ENCODE measurements at places on chromosomes 3 and 15. TPM values are rescaled to one million over a fixed set of nuclear protein-coding genes. Genes with fewer than 3 reads are reported as not detected.

DNA sequence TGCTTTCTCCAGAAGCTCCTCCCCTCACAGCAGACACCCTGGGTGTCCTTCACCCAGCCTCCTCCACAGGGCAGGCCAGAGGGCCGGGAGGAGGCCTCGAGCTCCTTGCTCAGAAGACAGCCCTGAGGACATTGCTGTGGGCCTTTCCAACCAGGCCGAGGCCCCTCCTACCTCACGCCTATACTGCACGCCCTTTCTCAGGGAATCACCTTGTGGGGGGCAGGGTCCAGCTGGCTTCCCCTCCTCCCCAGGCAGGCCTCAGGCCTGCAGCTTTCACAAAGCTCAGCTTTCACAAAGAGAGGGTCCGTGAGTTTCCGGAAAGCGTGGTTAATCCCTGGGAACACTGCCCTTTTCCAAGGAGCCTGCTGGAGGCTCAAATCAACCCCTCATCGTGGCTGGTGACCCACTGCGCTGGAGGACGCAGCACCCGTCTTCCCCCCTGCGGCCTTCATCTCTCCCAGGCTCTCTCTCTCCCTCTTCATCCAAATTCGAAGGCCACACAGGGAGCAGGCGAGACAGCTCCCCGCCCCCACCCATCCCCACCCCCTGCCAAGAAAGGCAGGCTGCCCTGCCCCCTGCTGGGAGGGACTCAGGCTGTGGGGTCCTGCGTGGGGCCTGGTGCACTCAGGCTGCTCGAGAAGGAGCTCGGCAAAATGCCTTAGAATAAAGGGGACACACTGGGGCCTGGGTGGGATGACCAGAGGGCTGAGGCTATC, 79.4 kb downstream of the OCA2 start:
- no peaks in the 10 kb centered on the region for H3K4me1 ChIP-seq
- H3K36me3 ChIP-seq = no peaks in the 10 kb centered on the region
- no peak for DNase-seq
- no peak overlapping the region for H3K4me3 ChIP-seq
- no peak overlapping the region for H3K27ac ChIP-seq

- H3K4me1 ChIP-seq = no peaks in the 10 kb centered on the region
- no peak for DNase-seq
- H3K36me3 ChIP-seq = no peaks in the 10 kb centered on the region
- no peak overlapping the region for H3K4me3 ChIP-seq
- H3K27me3 ChIP-seq = no peaks in the 10 kb centered on the region
Measured at GRCh38 chr15:68654786-68655560, 76.2 kb downstream of the CORO2B start.

- H3K4me1 ChIP-seq = no peaks in the 10 kb centered on the region
- no peak overlapping the region for H3K27ac ChIP-seq
Measured at GRCh38 chr15:87707566-87708130, 548.9 kb downstream of the NTRK3 start.

DNA sequence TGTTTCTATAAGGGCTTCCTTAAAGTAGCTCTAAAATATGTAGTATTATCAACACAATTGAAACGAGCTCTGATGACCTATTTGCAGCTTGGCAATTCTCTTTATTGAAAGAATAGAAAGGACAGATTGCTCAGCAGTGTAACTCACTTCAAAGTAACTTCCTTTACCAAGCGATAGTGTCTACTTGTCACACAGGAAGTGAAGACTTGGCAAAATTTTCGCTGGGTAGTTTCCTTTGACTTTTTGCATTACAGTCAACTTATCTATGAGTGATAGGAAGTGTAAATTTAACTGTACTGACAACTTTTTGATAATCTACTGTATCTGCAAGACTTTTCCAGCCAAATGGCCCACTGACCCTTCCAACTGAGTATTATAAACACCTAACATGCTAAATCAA, 22.8 kb downstream of the SLC9A9 start:
- H3K27me3 ChIP-seq = no peaks in the 10 kb centered on the region
- DNase-seq = no peak
- H3K4me3 ChIP-seq = no peak overlapping the region
- H3K36me3 ChIP-seq = no peaks in the 10 kb centered on the region

DNA sequence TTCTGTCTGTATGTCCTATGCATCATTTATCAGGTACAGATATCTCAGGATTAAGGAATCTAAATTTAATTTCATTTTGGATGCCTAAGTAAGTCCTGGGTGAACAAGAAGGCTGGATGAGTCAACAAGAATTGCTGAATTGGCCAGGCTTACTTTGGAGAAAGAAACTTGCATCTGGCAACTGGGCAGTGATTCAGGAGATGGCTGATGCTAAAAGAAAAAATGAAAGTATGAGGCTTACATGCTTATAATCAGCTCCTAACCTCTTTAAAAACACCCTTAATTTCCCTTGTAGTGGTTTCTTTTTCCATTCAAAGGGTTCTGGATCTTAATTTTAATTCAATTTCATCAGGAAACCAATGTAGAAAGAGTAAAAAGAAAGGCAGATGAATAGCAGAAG, 228.8 kb upstream of the PEX5L start:
- H3K4me1 ChIP-seq = no peaks in the 10 kb centered on the region
- H3K27ac ChIP-seq = no peak overlapping the region
- H3K36me3 ChIP-seq = no peaks in the 10 kb centered on the region
- no peak for DNase-seq
- no peak overlapping the region for H3K4me3 ChIP-seq

DNA sequence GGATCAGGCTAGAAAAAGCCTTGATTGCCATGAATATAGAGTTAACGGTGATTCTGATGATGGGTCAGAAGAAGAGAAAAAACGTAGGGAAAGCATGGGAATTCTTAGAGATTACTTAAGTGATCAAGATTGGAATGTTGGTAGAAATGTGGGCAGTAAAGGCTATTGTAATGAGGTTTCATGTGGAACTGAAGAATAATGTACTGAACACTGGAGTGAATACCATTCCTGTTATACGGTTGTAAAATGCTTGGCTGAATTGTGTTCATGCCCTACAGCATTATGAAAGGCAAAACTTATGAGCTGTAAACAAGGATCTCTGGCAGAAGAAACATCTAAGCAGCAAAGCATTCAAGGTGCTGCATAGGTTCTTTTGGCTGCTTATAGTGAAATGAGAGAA, 414.1 kb upstream of the CBLB start:
- H3K4me3 ChIP-seq = no peak overlapping the region
- no peaks in the 10 kb centered on the region for H3K36me3 ChIP-seq
- H3K27ac ChIP-seq = no peak overlapping the region
- no peaks in the 10 kb centered on the region for H3K27me3 ChIP-seq

- H3K4me3 ChIP-seq = no peak overlapping the region
- H3K27ac ChIP-seq = no peak overlapping the region
- no peaks in the 10 kb centered on the region for H3K27me3 ChIP-seq
- peak; percentile 71 for DNase-seq
- H3K36me3 ChIP-seq = no peaks in the 10 kb centered on the region
Measured at GRCh38 chr3:140863580-140864009, 78.0 kb upstream of the SLC25A36 start.

GRCh38 chr3:21170964-21171363, 580.0 kb downstream of the ZNF385D start:
- no peak overlapping the region for H3K4me3 ChIP-seq
- DNase-seq = no peak
- H3K27ac ChIP-seq = no peak overlapping the region
- H3K27me3 ChIP-seq = no peaks in the 10 kb centered on the region
- H3K4me1 ChIP-seq = no peaks in the 10 kb centered on the region

- no peaks in the 10 kb centered on the region for H3K27me3 ChIP-seq
- no peak for DNase-seq
- H3K27ac ChIP-seq = no peak overlapping the region
- no peaks in the 10 kb centered on the region for H3K36me3 ChIP-seq
- H3K4me1 ChIP-seq = no peaks in the 10 kb centered on the region
Measured at GRCh38 chr3:51692980-51693395, 13.9 kb upstream of the GRM2 start.

DNA sequence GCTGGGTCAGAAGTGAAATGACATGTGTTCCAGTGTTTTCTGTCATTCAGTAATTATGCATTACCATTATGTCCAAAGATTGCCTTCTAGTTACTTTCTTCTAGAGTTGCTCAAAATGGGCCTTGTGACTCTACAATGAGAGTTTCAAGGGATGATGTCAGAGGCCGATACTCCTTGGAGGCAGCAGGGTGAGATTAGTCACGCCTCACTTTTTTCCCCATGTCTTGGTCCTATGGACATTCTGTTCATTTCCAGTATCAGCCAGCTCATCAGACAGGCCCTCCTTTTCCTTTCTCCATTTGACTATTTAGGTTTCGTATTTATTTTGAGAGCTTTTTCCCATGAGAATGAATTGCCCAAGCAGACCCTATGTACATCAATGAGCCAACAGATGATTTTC, 17.5 kb downstream of the VGLL3 start:
- H3K27ac ChIP-seq = no peak overlapping the region
- H3K4me1 ChIP-seq = no peaks in the 10 kb centered on the region
- H3K4me3 ChIP-seq = no peak overlapping the region
- no peak for DNase-seq
- no peaks in the 10 kb centered on the region for H3K27me3 ChIP-seq
- no peaks in the 10 kb centered on the region for H3K36me3 ChIP-seq

DNA sequence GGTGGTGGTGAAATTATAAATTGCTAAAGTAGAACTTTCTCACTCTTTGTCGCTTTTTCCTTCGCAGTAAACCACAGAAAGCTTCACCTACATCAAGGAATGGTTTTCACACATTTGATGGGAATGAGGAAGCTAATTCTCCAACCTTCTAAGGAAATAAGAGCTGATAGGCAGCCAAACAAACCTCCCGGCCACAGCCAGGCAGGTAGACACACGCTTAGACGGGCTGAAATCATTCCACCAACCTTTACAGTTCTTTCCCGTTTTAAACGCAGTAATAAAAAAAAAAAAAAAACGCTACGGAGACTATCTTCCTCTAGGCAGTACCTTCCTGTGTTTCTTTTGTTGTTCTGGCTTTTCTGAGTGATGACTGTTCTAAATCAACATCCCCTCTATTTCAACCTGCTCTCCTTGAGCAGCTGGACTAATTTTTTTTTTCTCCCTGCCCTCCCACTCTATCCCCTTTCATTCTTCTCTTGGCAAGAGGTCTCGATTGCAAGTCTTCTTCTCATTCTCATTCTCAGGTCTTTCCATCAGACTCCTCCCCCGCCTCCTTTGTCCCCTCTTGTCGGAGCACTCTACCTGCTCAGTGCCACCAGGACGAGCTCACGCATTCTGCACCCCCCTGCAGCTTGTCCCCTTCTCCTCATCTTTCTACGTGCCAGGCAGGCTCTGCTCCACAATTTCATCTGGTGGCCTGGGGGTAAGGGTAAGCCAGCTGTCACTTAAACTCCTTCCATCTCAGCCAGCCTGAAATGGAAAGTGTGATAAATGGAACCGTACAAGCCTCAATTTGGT, 391.1 kb upstream of the MDFIC2 start:
- H3K4me1 ChIP-seq = no peaks in the 10 kb centered on the region
- no peak for DNase-seq
- H3K27ac ChIP-seq = no peak overlapping the region
- H3K4me3 ChIP-seq = no peak overlapping the region

DNA sequence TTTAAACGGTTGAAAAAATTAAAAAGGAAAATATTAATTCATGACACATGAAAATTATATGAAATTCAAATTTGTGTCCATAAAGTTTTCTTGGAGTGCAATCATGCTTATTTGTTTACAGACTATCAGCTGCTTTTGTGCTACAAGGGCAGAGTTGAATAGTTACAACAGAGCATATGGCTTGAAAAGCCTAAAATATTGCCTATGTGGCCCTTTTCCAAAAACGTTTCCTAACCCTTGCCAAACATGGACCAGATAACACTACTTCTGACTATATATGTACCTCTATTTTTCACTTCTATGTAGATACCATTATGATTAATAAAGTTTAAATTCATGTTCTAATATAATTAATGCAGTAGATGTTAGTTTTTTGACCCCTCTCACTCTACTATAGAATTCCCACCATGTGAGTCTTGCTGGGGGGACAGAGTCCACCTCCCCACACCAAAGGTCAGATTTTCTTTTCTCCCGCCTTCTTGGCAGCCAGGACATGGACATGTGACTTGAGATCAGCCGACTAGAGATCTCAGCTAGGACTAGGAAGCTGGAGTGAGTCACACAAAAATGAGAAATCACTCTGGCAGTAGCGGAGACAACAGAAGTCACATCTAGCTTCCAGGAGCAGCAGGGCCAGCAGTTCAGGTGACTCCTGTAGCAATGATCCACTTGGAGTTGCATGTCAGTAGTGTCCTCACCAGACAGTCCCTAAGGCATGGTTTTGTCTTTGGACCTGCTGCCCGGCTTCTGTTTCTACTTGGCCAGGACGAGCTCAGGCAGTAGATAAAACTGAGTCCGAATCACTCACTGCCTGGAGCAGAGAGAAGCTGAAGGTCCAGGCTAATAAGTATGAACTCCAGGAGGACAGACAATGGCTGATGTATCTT, 22.4 kb downstream of the CIAO2A start:
- H3K27me3 ChIP-seq = no peaks in the 10 kb centered on the region
- peaks cover 4% of the 10 kb centered on the region for H3K36me3 ChIP-seq
- H3K4me1 ChIP-seq = peaks cover 44% of the 10 kb centered on the region
- peak; percentile 67 for DNase-seq

DNA sequence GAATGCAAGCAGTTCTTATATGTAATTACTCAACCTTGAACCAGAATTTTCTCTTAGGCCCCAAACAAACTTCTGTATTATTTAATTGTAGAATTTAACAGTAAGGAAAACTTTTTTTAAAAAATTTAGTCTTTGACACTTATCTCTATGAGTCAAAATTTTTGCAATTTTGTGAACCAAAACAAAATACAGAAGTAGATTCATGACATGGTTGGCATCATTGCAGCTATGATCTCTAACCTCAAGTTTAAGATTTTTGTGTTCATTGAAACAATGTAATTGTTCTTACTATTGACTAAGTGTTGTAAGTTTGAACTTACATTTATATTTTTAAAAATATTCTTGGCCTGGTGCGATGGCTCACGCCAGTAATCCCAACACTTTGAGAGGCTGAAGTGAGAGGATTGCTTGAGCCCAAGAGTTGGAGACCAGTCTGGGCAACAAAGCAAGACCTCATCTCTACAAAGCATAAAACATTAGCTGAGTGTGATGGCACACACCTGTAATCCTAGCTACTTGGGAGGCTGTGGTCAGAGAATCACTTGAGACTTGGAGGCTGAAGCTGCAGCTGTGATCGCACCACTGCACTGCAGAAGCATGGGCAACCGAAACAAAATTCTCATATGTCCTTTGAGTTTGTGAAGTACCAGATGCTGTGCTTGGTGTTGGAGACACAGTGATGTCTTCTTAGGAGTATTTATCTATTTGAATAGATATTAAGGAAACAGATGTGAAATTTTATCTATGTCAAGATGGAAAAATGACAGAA, 39.7 kb downstream of the STT3B start:
- no peaks in the 10 kb centered on the region for H3K36me3 ChIP-seq
- no peak overlapping the region for H3K4me3 ChIP-seq
- H3K27ac ChIP-seq = no peak overlapping the region

DNA sequence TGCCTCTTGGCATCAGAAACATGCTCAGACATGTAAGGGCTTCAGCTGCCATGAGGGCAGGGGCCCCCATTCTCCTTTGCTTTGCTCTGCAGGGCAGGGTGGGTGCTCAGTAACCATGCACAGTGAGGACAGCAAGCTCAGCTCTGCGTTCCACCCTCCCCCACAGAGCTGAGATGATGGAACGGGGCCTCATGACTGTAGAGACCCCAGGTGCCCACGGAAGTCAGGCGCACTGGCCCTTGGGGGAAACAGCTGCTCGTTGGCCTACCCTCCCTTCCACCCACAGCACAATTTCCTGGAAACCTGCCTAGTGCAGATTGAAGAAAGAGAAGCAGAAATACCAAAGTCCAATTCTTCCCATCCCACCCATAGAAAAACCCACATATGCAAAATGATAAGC, 10.5 kb downstream of the CTXND1 start:
- H3K27ac ChIP-seq = no peak overlapping the region
- H3K4me3 ChIP-seq = no peak overlapping the region
- DNase-seq = no peak
- H3K27me3 ChIP-seq = no peaks in the 10 kb centered on the region

CCR8 gene
- not detected for total RNA-seq

FBXO45 gene
- 3.8 TPM for total RNA-seq

ACAD11 gene
- total RNA-seq = 15.4 TPM

EPHA6 gene
- total RNA-seq = 0.74 TPM

NOX5 gene
- not detected for total RNA-seq

IP6K2 gene
- total RNA-seq = 28.3 TPM

Measured in pancreas (tissue), 10 donors.